ENCODE measurements at places on chromosomes 7 and 10. TPM values are rescaled to one million over a fixed set of nuclear protein-coding genes. Genes with fewer than 3 reads are reported as not detected.

DNA sequence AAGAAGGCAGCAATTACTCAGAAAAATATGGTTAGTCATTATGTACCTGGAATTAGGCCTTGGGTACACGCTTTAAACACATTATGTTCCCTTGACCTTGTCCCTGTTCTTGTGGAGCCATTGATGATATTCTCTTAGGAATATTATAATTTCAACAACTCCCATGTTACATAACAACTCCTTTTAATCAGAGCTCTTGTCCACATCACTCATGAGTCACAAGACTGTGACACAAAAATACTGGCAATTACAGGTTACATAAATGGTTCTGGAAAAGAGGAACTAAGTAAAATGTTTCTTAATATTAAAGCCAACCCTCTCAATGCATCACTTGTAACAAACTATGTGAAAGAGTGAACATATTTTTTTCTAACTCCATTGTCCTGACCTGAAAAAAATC lies 143.8 kb upstream of the PCLO start:
- H3K36me3 ChIP-seq, result no peaks in the 10 kb centered on the region
- no peaks in the 10 kb centered on the region for H3K4me1 ChIP-seq
- no peak overlapping the region for H3K27ac ChIP-seq
- no peaks in the 10 kb centered on the region for H3K27me3 ChIP-seq

DNA sequence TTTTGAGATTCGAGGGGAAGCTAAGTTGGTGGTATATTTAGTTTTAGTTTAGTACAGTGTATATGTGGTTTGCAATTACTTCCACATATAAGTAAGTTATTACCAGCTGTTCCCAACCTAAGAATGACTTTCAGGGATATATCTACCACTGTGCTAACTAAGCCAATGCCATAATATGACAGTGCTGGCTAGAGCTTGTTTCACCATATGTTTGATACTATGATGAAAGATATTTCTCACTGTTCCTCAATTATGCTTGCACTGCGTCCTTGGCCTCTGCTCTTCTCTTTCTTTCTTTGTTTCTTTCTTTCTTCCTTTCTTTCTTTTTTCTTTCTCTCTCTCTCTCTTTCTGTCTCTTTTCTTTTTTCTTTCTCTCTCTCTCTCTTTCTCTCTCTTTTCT lies 113.8 kb upstream of the SKAP2 start:
- no peak overlapping the region for H3K27ac ChIP-seq
- DNase-seq, result no peak
- no peak overlapping the region for H3K4me3 ChIP-seq
- H3K27me3 ChIP-seq, result no peaks in the 10 kb centered on the region
- H3K36me3 ChIP-seq, result no peaks in the 10 kb centered on the region
- no peaks in the 10 kb centered on the region for H3K4me1 ChIP-seq

DNA sequence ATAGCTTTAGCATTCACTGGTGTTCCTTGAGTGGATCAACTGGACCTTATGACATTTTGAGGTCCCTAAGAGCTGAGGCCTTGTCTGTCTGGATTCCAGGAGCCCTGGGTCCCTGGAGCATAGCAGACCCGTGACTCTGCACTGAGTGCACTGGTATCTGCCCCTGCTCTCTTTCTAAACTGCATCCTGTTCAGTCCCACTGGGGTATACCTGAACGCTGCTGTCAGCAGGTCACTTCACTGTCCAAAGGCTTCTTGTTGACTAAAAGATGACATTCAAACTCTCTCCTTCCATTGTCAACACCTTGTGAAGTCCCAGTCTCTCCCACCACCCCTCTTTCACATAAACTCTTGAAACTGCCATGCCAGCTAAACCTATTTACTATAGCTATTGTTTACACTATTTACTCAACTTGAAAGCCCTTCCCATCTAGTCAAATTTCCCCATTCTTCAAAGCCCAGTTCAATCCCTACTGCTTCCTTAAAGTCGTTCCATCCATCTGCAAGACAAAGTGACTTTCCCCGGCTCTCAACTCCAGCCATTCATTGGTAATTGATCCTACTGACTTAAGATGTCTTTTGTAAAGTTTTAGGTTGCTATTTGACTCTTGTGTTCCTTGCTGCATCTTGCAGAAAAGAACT lies 523.3 kb downstream of the KCNMA1 start:
- no peaks in the 10 kb centered on the region for H3K36me3 ChIP-seq
- H3K27me3 ChIP-seq, result no peaks in the 10 kb centered on the region
- no peak for DNase-seq

GRCh38 chr10:110912374-110912773 lies 6.6 kb downstream of the BBIP1 start:
- H3K27ac ChIP-seq, result no peak overlapping the region
- H3K4me3 ChIP-seq, result no peak overlapping the region
- no peaks in the 10 kb centered on the region for H3K36me3 ChIP-seq
- H3K27me3 ChIP-seq, result no peaks in the 10 kb centered on the region
- H3K4me1 ChIP-seq, result peaks cover 6% of the 10 kb centered on the region
- DNase-seq, result no peak

GRCh38 chr7:142689439-142690120 lies 59.7 kb upstream of the PRSS1 start:
- H3K36me3 ChIP-seq, result no peaks in the 10 kb centered on the region
- H3K27ac ChIP-seq, result no peak overlapping the region
- H3K27me3 ChIP-seq, result no peaks in the 10 kb centered on the region
- no peak overlapping the region for H3K4me3 ChIP-seq
- DNase-seq, result no peak

DNA sequence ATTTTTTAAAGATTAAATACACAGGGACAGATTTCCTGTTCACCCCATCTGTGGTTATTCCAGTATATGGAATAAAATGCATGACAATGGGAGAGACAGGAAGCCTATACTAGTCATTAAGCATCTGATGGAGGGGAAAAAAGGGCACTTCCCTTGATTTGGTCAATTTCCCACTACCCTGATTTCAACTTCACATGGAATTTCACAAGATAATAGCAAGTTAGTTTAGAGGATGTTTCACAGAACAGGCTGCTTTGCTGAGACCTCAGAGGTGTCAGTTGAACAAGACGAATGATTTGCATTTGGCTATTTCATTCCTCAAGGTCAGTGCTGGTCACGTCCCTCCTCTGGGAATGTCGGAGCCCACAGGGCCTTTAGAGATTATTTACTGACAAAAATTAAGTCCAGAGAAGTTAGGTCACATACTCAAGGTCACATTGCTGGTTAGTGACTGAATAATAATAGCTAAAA lies 4.7 kb upstream of the ITPRIP start:
- DNase-seq, result no peak
- H3K27ac ChIP-seq, result no peak overlapping the region
- H3K4me3 ChIP-seq, result no peak overlapping the region

GRCh38 chr7:30556840-30557239 lies 37.8 kb upstream of the GARS1 start:
- H3K4me1 ChIP-seq, result no peaks in the 10 kb centered on the region
- peak; percentile 36 for DNase-seq
- no peaks in the 10 kb centered on the region for H3K36me3 ChIP-seq
- H3K27me3 ChIP-seq, result no peaks in the 10 kb centered on the region

DNA sequence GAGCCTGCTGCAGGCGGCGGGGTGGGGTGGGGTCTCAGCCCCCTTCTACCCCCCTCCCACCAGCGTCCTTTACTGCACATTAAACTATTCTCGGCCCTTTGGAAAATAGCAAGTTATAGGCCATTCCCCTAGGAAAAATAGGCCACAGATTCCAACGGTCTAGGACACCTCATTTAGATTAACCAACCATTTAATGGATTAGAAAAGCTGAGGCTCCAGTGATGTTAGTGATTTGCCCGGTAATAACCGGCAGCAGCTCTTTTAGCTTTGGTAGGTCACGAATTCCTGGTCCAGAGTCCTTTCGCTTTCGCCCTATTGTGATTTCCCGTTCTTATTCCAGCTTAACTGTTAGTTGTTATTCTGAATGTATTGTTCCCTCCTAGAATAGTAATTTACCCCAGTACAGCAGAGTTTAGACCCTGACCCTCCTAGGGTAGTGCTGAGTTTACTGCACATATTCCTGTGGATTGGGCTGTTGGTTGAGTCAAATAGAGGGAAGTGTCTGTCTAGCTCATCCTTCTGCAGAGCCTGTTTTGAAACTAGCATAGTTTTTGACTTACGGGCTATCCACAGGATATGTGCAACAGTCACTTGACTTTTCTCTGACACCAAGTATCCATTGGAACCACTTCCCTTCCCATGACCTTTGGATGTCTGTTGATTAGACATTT lies 754 bp downstream of the GSTO1 start:
- peak; percentile 15 for DNase-seq
- H3K27me3 ChIP-seq, result no peaks in the 10 kb centered on the region
- H3K4me3 ChIP-seq, result peak overlapping the region; percentile 87
- peaks cover 10% of the 10 kb centered on the region for H3K4me1 ChIP-seq

DNA sequence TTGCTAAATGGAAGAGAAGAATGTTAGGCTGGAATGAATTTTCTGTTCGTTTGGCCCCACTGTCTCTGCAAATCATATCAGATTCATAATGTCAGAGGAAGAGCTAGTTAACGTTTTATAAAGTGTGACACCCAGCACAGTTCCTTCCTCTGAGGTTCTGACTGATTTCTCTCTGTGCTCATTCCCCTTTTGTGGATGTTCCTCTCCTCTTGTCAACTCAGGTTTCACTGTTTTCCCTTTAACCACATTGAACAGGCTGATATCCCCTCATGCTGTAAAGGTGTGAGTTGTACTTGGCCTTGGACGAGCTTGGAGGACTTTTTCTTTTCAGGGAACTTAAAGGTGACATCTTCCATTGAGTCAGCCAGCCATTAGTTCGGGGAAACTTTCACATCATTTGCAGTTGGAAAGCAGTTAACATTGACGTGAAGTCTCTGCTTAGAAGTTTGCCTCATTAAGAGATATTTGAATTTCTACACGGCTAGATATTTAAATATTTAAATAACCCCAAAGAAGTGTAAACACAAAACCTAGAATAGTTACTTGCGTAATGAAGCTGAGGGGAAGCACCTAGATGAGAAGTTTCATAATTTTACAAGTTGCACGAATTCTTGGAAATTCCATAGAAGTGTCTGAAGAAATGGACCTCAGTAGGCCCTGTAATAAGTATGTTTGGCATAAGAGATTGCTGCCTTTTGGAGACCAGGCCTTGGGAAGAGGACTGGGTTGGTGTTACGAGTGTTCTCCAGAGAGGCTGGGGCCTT lies 101.5 kb upstream of the EGR2 start:
- H3K27ac ChIP-seq, result no peak overlapping the region

DNA sequence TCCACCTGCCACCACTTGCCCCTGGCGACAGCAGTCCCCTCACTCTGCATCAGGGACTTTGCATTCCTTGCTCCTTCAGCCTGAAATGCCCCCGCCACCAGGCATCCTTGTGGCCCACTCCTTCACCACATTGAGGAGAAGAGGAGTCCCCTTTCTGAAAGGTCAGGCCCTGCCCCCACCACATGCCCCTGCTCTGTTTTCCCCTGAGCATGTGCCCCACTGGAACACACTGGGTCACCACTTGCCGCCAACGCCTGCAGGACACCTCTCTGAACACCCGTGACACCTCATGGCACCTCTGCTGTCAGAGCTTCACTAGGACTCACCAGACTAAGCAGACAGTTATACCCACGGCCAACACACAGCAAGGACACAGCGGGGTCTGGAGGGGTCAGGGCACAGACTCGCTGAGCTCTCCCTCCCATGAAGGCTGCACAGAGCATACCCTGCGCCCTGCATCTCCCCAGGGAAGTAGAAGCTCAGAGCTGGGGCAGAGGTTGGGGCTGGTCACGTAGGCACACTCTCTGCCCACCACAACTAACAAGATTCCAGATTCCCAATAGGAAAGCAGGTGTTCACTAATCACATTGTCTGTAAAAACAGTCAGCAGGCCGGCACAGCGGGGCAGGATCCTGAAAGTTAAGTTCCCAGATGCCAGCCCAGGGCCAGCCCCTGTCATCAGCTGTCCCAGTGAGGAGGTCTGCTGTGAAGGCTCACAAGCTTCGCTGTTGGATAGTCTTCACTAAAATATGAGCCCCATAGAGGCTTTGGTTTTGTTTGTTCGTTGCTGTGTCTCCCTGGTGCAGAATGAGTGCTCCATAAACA lies 5.8 kb upstream of the AOC1 start:
- H3K36me3 ChIP-seq, result no peaks in the 10 kb centered on the region
- no peaks in the 10 kb centered on the region for H3K27me3 ChIP-seq
- no peak for DNase-seq

GRCh38 chr7:127886248-127886647 lies 145.0 kb downstream of the LRRC4 start:
- H3K27ac ChIP-seq, result no peak overlapping the region
- DNase-seq, result no peak
- no peaks in the 10 kb centered on the region for H3K4me1 ChIP-seq
- H3K36me3 ChIP-seq, result no peaks in the 10 kb centered on the region

GRCh38 chr10:6364893-6365292 lies 162.2 kb downstream of the PFKFB3 start:
- no peak overlapping the region for H3K4me3 ChIP-seq
- H3K36me3 ChIP-seq, result no peaks in the 10 kb centered on the region
- H3K4me1 ChIP-seq, result peaks cover 8% of the 10 kb centered on the region
- H3K27ac ChIP-seq, result peak overlapping the region; percentile 53

DNA sequence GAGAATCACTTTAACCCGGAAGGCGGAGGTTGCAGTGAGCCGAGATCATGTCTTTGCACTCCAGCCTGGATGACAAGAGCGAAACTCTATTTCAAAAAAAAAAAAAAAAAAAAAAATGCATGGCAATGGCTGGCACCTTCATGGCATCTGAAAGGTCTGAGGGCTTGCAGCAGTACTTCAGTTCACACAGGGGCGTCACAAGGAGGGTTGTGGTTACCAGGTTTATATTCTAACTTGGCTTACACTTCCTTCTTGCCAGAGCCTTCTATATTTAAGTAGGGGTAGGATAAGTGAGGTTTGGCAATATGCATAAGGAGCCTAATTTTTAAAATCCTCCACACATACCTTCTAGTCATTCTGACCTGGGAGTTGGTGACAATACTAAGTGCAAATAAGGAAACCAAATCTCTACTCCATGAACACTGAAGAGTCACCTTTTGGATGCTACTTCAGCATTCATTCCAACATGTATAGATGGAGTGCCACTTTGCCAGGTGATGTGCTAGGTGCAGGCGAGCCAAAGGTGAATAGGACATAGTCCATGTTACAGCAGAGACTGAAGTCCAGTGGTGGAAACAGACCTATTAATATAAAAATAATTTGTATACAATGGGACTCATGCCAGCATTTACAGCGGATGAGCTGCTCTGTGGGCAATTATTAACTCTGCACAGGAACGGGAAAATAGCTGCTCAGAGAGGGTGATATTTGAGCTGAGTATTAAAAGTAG lies 57.8 kb upstream of the PDCD4 start:
- H3K4me3 ChIP-seq, result no peak overlapping the region

GRCh38 chr7:68823996-68824780 lies 774.1 kb upstream of the AUTS2 start:
- H3K36me3 ChIP-seq, result no peaks in the 10 kb centered on the region
- H3K4me3 ChIP-seq, result no peak overlapping the region
- H3K27me3 ChIP-seq, result no peaks in the 10 kb centered on the region
- H3K4me1 ChIP-seq, result no peaks in the 10 kb centered on the region
- DNase-seq, result no peak

- no peaks in the 10 kb centered on the region for H3K27me3 ChIP-seq
- H3K4me1 ChIP-seq, result peaks cover 5% of the 10 kb centered on the region
- no peak overlapping the region for H3K4me3 ChIP-seq
- DNase-seq, result no peak
- H3K27ac ChIP-seq, result no peak overlapping the region
- no peaks in the 10 kb centered on the region for H3K36me3 ChIP-seq
Observed at GRCh38 chr10:71854031-71854430, 3.0 kb upstream of the PSAP start.

Gene WIPF3
- 3.0 TPM for total RNA-seq

Gene ANKRD16
- 20.1 TPM for total RNA-seq

Gene LIPK
- not detected for total RNA-seq

Gene ACTL6B
- 2.4 TPM for total RNA-seq

Gene ALOX5
- total RNA-seq, result 21.2 TPM

Gene RPEL1
- not detected for total RNA-seq

Gene MCM10
- 1.6 TPM for total RNA-seq

Gene TAS2R38
- total RNA-seq, result not detected

Gene MICALL2
- 31.1 TPM for total RNA-seq
